Kidney glomerular epithelial cell (primary cell): ENCODE measurements at places on chromosomes 3 and 15.
A peak's percentile ranks its signal among the peaks of the same experiment; 100 is the strongest.

GRCh38 chr3:149977386-149977785 lies 6.7 kb upstream of the PFN2 start:
- DNase-seq, result no peak

GRCh38 chr3:159356606-159357005 lies 554.8 kb downstream of the MFSD1 start:
- DNase-seq, result no peak

DNA sequence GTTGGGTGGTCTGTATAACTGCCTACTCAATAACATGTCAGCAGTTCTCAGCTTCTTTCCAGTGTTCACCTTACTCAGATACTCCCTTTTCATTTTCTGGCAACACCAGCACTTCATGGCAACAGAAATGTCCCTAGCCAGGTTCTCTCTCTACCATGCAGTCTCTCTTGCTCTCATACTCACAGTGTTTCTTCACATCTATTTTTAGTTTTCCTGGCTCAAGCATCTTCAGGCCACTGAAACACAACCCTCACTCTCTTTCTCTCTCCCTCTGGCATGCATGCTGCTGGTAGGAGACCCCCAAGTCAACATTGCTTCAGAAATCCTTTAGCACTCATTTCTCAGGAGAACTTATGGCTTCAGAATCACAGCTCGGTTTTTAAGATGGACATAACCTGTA lies at the start of gene CAPN3:
Gene CAPN3, plus strand, starts transcription at position 253 of the 400 bp plus-strand sequence. CDS start 305 bp downstream, outside the sequence.
- DNase-seq, result no peak

DNA sequence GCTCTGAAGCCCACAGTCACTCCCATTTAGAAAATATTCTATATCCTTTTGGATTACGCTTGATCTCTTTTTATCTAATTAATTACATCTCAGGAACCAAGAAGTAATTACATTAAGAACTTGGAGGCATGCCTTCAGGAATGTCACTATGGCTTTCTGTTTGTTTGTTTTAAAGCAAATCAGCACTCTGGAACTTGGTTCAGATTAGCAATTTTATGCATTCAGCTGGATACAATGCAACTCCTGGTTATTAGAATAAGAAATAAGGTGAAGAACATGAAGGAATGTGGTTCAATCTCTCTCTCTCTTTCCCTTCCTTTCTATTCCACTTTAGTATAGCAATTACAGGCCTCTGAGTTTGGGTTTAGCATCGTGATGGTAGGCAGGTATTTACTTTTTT lies 235.8 kb downstream of the FHIT start:
- no peak for DNase-seq

GRCh38 chr3:65992106-65992505 lies 46.6 kb downstream of the MAGI1 start:
- no peak for DNase-seq

DNA sequence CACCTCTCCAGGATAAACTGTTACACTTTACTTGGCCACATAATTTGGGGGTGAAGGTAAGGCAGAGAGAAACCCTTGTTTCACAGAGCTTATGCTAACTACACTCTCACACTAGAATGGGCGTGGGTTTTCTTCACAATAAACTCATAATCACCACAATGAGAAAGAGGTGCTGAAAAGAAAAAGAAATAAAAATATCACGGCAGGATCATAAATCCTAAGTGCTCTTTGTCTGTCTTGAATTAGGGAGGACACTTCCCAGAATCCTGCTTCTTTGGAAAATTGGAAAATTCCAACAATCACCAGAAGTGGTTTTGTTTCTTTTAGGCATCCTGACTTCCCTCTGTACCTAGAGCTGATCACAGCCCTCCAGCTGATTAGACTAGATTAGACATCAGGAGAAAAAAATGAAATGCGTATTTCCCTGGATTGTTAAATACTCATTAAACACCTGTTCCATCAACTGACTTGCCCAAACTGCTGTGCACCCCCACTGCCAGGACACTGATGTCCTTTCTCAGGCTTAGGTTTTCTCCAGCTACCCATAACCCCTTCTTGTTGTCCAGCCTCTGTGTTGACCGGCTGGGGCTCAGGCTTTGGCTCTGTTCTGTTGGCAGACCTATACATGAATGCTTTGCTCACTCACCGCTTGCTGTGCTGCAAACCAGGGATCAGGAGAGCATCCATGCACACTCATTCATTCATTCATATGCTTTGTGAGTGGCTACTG lies 41.6 kb upstream of the ACKR4 start:
- DNase-seq, result no peak

DNA sequence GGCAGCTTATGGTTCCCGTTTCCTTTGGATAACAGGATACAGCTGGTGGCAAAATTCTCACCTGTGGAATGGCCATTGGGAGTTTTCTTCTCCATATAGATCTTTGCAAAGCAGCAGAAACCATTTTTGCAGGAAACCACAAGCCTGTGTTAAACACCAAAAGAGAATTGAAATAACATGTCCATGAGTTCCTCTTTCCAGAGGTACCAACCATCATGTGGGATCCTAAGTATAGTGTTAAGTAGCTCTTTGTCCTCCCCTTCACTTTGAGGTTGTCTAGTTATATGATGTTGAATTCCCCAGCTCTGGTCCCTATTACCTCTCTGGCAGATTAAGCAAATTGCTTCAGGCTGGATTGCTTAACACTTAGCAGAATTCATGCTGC lies 94.9 kb downstream of the AKAP13 start:
- DNase-seq, result no peak

DNA sequence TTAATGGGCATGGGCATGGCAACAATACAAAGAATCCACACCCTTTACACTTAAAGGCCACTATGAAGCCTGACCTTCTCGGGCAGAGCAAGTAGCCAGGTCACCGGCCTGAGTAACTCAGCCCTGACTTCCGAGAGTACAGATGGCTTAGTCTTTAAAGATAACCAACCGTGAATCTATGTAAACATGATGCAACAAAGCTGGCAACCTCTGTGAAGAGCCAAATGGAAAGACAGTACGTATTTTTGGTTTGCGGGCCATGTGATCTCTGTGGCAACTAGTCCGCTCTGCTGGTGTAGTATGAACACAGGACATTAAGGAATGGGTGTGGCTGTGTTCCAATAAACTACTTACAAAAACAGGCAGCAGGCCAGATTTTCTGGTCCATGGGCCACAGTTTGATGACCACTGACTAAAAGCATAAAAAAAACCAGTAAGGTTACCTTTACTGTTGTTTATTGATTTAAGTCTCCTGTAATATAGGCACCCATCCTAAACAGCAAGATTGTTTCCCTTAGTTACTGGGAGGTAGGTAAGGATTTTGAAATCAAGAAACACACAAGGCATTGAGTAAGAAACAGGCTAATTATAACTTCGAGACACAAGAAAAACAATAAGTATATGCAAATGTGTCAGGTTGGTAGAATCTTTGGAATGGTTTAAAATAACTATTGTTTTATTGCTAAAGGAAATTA lies 14.5 kb downstream of the RIOX2 start:
- DNase-seq, result peak; percentile 20

DNA sequence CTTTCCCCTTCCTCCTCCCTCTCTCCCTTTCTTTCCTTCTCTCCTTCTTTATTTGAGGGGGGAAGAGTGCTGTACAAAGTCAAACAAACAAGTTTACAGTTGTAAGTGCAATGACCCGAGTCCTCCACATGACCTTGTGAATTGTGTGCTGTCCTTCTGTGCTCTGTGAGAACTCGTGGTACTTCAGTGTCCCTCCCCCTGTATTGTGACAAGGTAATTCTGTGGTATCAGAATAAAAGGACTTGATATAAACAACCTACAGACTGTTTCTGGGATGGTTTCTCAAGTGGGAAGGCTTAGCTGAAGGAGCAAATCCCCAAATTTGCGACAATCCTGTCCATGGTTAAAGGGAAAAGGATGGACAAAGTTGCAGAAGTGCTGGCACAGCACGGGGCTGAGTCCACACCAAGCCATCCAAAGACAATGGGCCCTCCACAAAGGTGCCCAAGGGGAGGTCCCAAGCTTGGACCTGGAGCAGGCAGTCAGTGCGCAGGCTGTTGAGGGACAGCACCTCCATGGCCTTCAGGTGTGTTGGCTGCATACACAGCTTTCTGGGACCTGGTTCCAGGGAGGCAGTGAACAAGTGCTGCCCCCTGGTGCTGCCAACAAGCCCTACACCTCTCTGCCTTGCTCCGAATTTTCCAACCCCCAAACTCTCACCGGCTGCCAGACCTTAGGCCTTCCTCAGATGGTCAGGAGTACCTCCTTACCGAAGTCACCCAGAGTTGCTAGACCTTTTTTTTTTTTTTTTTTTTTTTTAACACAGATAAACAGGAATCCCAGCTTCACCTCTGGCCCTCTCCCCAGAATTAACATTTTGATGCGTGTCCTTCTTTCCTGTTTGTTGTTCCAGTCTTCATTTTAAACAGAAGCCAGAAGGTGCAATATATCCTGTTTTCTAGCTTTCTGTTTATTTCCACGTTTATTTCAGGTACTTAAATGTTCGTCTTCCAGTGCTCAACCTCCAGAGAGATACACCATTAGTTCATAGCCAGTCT lies 2.6 kb upstream of the APEH start:
- DNase-seq, result no peak

DNA sequence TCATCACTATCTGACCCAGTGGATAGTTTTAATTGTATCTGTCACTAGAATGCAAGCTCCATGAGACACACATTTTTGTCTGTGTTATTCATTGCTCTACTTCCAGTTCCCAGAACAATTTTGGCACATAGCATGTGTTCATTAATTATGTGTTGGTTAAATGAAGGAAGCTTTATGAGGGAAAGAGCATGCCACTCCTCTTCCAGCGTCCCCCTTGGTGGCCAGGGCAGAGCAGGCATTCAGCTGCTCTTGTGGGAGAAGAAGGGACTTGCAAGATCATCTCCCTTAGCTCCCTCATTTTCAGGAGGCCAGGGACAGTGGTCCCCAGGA lies 489 bp upstream of the GALNT15 start:
- no peak for DNase-seq

GRCh38 chr3:150225986-150226385 lies 182.1 kb upstream of the TSC22D2 start:
- no peak for DNase-seq

- no peak for DNase-seq
Observed at GRCh38 chr15:94677202-94677790, 445.9 kb downstream of the MCTP2 start.

GRCh38 chr3:123791898-123792297 lies 92.2 kb downstream of the MYLK start:
- DNase-seq, result no peak

DNA sequence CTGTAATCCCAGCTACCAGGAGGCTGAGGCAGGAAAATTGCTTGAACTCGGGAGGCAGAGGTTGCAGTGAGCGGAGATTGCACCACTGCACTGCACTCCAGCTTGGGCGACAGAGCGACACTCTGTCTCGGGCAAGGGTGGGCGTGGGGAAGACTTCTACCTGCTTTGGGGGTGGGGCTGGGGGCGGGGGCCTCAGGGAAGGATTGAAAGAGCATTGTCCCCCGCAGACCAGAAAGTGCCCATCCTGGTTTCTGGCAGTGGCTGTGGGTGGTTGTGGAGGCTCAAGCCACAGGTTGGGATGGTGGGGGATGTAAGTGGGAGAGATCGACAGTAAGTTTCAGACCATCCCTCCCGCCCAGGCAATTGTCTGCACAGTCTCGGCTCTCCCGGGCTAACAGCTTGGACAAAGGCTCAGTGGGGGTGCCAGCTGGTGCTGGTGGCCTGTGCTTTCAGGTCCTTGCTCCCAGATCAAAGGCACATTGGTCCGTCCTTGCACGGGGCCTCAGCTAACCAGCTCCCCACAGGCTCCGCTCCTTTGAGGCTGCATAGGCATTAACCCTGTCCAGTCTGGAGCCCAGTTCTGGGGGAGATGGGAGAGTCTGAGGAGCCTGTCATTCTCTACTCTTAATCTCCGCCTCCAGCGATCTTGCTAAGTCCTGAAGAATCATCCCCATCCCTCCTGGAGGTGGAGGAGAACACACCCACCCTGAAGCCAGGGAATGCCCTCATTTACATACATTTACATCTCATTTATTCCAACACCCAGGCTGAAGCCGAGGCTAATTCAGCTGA lies 8.6 kb downstream of the SCN5A start:
- no peak for DNase-seq

GRCh38 chr15:93831641-93832040 lies 399.7 kb upstream of the MCTP2 start:
- DNase-seq, result no peak

GRCh38 chr3:162391301-162391700 lies 894.7 kb downstream of the OTOL1 start:
- DNase-seq, result peak; percentile 56

DNA sequence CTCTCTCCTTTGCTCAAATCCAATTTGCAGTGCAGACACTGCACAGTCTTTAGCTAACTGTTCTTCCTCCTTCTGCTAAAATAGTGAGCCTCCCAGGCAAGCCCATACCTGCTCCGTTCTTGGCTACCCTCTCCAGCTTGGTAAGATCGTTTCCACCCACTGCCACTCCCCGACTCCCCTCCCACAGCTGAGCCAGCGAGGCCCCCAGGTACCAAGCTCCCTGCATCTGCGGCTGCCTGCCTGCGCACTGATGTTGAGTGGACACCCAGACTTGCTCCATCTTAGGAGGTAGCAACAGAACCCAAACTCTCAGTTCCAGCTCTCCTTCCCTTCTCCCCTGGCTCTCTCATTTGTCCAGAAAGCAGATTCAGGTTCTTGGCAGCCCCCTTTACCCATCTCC lies 7.9 kb upstream of the TNK2 start:
- no peak for DNase-seq

DNA sequence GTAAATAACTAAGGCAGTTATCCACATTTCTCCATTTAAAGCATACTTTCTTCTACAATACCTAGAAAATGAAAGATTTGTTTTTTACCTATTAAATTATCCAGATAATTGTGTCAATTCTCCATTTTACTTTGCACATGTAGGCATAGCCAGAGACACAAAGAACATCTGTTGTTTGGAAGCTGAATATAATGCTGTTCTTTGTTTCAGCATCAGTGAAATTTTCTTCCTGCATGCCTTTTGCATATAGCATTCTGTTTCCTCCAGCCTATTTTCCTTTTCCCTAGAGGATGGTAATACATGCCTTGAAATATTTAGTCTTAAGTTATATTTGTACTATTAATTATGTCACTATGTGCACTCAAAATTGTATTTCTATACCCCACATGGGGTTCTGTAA lies 233.7 kb downstream of the CNTN6 start:
- DNase-seq, result no peak

GRCh38 chr3:185940951-185941350 lies 3.1 kb upstream of the TRA2B start:
- DNase-seq, result no peak

- no peak for DNase-seq
Observed at GRCh38 chr3:12568747-12569146, 11.9 kb downstream of the MKRN2 start.

DNA sequence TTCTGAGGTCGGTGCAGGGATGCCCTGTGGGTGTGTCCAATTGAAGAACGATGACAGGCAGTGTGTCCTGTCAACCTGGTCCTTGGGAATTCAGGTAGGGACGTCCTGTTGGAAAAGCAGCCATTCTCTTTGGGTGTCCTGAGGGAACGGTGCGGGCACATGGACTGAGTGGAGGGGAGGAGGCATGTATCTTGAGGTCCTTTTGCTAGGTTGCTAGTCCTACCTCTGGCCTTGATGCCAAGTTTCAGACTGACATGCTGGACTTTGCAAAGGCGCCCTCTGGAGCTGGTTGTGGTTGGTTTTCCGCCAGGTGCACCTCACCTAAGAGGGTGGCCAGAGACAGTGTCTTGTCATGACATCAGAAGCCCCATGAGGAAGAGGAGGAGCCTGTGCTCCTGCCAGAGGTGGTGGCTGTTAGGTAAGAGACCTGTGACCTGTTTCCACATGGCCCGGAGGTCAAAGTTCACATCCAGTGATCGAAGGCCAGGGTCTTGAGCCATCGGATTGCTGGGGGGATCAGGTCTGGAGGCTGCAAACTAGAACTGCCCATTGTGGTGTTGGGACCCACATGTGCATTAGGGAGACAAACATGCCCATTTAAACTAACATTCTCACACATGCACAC lies 106.3 kb downstream of the SNRPN start:
- DNase-seq, result no peak
